Coronary artery (tissue), 2 donors: ENCODE measurements at places on chromosomes 1 and 21.

GRCh38 chr1:213779228-213779627, 208.5 kb upstream of the PROX1 start:
- no peak for DNase-seq

DNA sequence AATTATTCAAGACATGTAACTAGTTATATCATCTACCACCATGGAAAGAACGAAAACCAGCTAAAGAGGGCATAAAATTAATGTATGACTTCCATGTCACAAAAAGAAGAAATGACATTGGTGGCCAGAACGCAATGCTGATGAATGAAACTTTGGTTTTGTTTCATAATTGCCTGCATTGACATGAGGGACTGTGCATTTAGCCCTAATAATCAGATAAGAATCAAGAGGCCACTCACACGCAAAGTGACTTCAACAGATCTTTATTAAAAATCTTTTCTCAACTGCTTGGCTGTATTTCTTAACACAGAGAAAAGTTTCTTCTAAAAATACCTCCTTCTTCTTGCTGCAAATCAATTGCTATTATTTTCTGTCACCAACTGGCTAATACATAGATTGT, 184.7 kb upstream of the RUNX1 start:
- no peak for DNase-seq

GRCh38 chr1:41622859-41623732, 138.6 kb upstream of the EDN2 start:
- DNase-seq, result no peak

GRCh38 chr1:165742194-165742593, 26.5 kb downstream of the TMCO1 start:
- DNase-seq, result no peak

DNA sequence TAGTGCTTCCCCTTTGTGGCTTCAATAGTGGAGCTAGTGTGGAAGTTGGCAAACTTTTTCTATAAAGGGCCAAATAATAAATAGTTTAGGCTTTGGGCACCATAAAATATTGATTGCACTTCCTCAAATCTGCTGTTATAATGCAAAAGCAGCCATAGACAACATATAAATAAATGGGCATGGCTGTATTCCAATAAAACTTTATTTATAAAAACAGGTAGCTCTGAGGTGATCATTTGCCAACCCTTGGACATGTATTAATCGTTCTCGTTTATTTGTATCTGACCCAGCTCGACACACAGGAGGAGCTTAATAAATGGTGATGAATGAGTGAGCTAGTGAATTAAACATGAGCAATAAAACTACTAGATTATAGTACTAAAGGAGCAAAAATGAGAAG, 13.3 kb downstream of the KAZN start:
- DNase-seq, result no peak
